Kidney epithelial cell (primary cell): ENCODE measurements at places on chromosomes 4 and X. TPM values are rescaled to one million over a fixed set of nuclear protein-coding genes. Genes with fewer than 3 reads are reported as not detected.

Gene PRDM5
- total RNA-seq = 7.1 and 7.3 TPM in 2 replicates

Gene GPR82
- total RNA-seq = not detected in 2 replicates

Gene XAGE2
- total RNA-seq = not detected in 2 replicates

Gene BTK
- not detected in 2 replicates for total RNA-seq

Gene RENBP
- total RNA-seq = 22.9 and 38.7 TPM in 2 replicates

Gene CXXC4
- total RNA-seq = 0.27 and 0.50 TPM in 2 replicates

Gene P2RY4
- total RNA-seq = not detected in 2 replicates

Gene STOX2
- 4.4 and 5.5 TPM in 2 replicates for total RNA-seq

Gene ATP1B4
- not detected in 2 replicates for total RNA-seq

Gene IGSF1
- total RNA-seq = 0.13 and 0.27 TPM in 2 replicates

Gene CT47B1
- not detected in 2 replicates for total RNA-seq

Gene MSX1
- total RNA-seq = 1.0 and 1.6 TPM in 2 replicates

Gene IL2RG
- total RNA-seq = 0.08 TPM in 1 of 2 replicates, not detected in the other

Gene XKRX
- 0.04 TPM in 1 of 2 replicates, not detected in the other for total RNA-seq
